ENCODE measurements at places on chromosomes 3 and 15.
A peak's percentile ranks its signal among the peaks of the same experiment; 100 is the strongest.

DNA sequence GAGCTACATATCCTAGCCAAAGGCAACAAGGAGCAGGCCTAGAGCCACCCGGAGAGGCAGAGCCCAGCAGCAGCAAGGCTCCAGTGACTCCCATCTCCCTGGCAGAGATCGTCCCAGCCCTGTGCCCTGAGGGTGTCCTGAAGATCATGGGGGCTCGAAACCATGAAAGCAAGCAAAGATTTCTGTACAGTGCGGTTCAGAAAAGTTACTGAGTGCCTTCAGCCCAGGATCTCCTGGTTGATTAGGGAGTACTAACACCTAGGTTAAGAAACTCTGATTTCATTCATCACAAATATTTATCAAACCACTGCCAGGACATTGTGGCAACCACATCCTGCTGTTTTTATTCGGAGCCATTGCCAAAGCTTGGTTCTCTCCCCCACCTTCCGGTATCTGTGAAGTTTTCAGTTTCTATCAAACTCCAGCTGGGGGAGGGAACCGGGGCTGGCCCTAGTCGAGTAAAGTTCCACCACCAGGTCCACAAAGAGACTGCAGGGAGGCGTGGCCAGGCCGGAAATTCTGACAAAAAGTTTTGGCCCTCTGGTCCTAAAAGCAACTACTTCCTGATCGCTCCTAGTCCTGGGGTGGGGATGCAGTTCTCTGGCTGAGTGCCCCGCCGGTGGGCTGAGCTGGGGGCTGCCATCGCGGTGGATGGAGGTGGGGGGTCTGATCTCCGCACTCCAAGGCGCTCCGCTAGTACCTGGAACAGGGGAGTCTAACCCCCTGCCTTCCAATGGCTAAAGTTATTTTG, 1.2 kb downstream of the RAB43 start:
- DNase-seq = peak; percentile 85

DNA sequence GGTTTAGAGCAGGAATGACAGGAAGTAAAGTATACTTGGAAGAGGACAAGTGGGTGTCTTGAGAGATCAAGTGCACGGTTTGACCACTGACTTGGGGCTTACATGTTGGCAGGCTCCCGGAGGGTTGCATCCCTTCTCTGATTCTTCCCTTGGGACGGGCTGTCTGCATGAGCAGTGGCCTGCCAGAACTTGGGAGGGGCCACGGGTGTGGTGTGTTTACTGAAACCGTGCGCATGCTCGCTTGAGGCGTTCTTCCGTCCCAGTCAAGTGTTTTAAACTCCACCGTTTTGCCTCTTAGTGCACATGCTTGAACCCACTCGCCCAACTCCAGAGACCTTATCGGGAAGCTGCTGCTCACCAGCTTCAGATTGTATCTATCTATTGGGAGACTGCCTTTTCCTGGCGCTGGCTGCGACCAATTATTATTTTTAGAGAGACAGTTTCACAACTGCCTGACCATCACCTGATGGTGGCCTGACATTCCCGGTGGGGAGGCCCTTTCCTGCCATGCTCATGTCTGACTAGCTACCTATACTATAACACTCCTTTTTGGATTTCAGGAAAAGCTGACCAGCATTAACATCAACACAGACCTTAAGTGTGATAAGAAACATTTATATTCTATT, 14.9 kb upstream of the C3orf22 start:
- no peak for DNase-seq

DNA sequence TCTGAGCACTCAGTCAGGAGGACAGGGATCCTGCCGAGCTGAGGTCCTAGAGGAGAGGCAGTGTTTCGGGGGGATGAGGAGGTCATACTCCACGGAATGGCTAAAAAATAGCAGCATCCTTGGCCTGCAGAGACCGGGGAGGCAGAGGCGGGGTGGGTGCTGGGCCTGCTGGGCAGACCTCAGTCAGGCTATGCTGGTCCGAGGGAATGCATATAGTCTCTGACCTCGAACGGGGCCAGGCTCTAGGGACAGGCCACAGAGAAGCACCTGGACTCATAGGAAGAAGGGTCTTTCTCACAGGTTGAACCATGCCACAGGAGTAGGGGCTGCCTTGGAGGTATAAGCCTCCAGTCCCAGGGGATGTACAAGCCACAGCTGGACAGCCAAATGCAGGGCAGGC, 14.0 kb upstream of the SKIC8 start:
- DNase-seq = no peak

GRCh38 chr3:53103397-53104296, 26.6 kb downstream of the RFT1 start:
- no peak for DNase-seq

GRCh38 chr3:188749010-188749617, 422.7 kb upstream of the TPRG1 start:
- DNase-seq = peak; percentile 74

DNA sequence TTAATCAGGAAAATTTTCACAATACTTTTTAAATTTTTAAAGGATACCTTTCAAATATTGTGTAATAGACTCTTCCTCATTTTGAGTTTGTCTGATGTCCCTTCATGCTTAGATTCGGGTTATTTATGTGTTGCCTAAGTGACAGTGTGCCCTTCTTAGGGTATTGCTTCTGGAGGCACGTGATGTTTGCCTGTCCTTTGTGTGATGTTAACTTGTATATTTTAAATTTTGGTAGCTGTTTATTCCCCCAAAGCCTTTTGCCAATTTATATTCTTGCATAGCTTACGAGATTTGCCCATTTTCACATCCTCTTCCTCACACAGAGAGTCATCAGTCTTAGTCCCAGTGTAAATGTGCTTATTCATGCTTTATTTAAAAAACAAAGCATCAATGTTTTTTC, 433.1 kb downstream of the EPHB1 start:
- no peak for DNase-seq

- DNase-seq = no peak
Measured at GRCh38 chr3:71463617-71464016, 119.9 kb downstream of the FOXP1 start.

GRCh38 chr15:91021516-91022074, 799 bp downstream of the VPS33B start:
- no peak for DNase-seq

DNA sequence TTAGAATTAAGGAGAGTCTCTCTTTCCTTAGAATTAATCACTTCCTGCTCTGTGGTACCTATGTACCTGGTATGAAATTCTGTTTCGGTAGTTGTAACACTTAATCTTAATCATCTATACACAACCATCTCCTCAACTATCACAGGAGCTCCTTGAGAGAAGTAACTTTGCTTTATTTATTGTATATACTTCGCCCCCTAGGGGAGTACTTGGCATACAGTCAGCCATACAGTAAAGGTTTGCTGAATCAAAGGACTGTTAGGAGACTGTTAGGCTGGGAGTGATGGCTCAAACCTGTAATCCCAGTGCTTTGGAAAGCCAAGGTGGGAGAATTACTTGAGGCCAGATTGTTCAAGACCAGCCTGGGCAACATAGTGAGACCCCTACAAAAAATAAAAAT, 44.7 kb downstream of the RORA start:
- DNase-seq = no peak

- no peak for DNase-seq
Measured at GRCh38 chr3:4425707-4426106, 41.4 kb downstream of the SUMF1 start.

DNA sequence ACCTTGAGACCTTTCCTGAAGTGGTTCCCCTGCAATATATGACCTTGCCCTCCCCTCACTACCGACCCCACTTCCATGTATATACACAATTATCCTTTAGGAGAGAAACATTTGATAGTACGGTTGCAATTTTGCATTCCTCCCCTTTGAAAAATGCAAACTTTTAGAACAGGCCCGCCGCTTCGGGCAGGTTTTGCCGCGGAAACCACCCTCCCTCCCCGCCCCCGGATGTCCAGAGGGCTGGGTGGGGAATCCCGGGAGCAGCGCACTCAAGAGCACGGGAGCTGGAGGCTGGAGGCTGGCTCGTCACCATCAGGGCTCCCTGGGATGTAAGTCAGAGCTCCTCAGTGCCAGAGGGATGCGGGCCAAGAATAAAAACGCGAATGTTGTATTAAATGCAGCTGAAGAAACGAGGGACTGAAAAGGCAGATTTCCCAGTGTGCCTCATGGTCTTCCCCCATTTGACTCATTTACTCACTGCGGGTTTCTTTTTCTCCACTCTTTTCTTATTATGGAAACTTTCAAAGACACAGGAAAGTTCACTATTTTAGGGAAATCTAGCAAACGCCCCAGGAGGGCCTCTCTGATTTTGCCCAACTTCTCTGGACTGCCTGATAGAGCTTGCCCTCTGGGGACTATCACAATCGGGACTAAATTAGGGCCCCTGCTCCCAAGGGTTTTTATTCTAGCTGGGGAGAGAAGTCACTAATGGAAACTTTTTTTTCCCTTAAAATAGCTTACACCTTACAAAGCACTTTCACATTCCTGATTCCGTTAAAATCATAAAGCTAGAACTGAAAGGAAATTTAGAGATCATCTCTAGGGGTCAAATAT, 2.9 kb upstream of the USP3 start:
- DNase-seq = no peak

- DNase-seq = no peak
Measured at GRCh38 chr3:11379238-11379823, 107.1 kb downstream of the ATG7 start.

- peak; percentile 49 for DNase-seq
Measured at GRCh38 chr3:13451301-13451673, 28.8 kb upstream of the HDAC11 start.

GRCh38 chr3:101970905-101971304, 121.6 kb downstream of the NFKBIZ start:
- no peak for DNase-seq

- DNase-seq = no peak
Measured at GRCh38 chr15:83115410-83115809, 8.0 kb downstream of the TM6SF1 start.

- DNase-seq = no peak
Measured at GRCh38 chr15:34708422-34708821, 46.4 kb downstream of the GJD2 start.

DNA sequence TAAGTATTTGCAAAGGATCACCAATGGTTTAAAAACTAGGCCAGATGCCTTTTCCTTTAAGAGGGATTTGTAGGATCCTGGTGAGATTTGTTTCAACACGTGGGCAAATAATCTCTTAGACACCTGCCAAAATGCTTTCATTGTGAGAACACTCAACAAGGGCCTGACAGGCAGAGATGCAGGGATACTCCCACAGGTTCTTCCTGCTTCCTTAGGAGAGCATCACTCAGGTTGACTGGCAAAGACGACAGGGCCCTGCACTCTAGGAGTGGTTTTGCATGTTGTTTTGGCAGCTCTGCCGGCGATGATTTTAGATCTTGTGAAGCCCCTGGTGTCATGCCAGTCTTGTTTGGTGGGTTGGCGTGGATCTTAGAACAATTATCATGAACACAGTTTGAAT, 184.5 kb downstream of the NR1D2 start:
- DNase-seq = no peak

DNA sequence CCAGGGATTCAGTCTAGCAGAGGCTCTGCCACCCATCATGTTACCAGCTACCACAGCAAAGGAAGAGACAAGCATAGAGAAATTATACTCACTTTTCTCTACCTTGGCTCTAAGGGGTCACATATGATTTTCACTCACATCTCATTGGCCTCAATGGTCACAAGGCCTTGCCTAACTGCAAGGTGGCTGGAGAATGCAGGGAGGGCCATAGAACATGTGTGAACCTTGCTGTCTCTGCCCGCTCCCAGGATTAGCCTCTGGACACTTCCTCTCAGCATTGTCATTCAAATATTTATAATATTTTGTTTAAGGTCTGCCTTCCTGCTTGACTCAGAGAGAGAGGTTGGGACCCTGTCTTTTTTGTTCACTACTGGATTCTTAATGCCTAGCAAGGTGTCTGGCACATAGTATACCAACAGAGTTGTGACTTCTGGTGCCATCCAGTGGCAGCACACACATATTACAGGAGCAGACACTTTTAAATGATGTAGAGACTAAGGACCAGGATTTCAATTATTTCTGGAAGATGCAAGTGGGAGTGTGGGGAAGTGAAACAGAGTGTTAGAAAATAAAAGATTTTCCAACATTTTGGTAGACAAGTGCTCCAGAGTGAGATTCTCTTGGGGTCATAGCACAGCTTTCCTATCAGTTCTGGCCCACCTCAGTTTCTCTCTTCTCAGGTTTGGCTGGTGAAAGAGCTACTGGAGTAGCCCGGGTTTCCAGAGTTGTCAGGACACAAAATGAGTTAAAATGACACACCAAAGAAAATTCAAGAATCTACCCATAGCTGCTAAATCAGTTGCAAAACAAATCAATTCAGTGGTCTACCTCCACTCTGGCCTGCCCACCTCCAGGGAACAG, 119.0 kb upstream of the RASGRP1 start:
- DNase-seq = peak; percentile 66

All from activated CD4-positive, alpha-beta T cell treated with anti-CD3 and anti-CD28 coated beads for 4 hours (primary cell).